ENCODE measurements at places on chromosomes 4 and X.
A peak's percentile ranks its signal among the peaks of the same experiment; 100 is the strongest.

- DNase-seq, result peak; percentile 0
Measured at GRCh38 chr4:38743866-38744265, 38.9 kb downstream of the TLR10 start.

GRCh38 chrX:150377005-150377404 lies 13.9 kb downstream of the MAMLD1 start:
- DNase-seq, result no peak

- no peak for DNase-seq
Measured at GRCh38 chr4:2071912-2072867, 13.1 kb downstream of the NAT8L start.

GRCh38 chr4:73998040-73999011 lies at the start of gene CXCL5:
TSS of gene CXCL5 (minus strand) at chr4:73998677. CDS start at chr4:73998581, 96 bp downstream.
- DNase-seq, result no peak

- no peak for DNase-seq
Measured at GRCh38 chr4:998096-998691, 5.0 kb upstream of the SLC26A1 start.
